ENCODE measurements at places on chromosomes 4 and X.

DNA sequence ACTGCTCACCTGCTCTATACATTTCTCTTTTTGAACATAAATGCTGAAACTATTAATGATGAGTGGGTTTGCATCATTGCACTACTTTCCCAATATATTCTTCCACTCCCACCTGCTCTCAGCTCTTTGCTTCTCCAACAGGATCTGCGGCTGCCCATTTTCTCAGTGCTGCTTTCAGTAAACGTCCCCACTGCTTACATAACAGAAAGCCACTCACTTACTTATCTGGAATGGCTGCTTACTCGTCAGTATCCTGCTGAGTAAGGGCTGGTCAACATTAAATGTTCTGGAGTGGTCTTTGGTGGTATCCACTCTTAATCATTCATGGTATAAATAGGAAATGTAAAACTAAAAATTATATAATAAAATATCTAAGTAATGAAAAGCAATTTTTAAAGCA, 112.8 kb upstream of the HPF1 start:
- DNase-seq: no peak

- DNase-seq: no peak
Measured at GRCh38 chrX:133937022-133937421, 48.4 kb downstream of the GPC3 start.

DNA sequence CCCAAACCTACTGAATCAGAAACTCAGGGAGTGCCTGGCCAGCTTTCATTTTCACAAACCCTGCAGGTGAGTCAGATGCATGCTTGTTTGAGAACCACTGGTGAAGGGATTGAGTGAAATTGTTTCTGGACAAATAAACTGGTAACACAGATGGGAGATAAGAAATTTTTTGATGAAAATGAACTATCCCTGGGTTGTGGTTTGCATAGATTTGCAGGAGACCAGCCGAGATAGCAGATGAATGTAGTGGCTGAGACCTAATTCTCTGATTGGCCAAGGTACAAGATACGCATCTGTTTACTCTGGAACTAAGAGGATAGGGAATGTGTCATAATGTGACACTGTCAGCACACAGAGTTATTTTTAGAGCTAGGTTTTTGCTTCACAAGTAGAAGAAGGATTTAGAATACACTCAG, 117.8 kb upstream of the NOCT start:
- no peak for DNase-seq

DNA sequence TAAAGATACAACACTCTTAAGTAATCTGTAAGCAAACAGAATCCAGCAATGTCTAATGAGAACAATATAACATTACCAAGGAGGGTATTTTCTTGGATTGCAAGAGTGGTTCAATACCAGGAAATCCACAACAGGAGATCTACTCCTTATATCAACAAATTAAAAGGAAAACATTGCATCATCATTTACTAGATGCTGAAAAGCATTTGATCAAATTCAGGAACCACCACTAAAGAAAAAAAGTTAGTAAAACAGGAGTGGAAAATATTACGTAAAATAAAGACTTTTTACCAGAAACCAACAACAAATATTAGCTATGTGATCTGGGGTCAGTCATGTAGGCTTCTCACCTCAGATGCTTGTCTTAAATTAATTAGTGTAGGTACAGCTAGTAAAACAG, 66.8 kb upstream of the MAB21L2 start:
- no peak for DNase-seq

GRCh38 chr4:54318904-54319303, 89.8 kb downstream of the PDGFRA start:
- no peak for DNase-seq

DNA sequence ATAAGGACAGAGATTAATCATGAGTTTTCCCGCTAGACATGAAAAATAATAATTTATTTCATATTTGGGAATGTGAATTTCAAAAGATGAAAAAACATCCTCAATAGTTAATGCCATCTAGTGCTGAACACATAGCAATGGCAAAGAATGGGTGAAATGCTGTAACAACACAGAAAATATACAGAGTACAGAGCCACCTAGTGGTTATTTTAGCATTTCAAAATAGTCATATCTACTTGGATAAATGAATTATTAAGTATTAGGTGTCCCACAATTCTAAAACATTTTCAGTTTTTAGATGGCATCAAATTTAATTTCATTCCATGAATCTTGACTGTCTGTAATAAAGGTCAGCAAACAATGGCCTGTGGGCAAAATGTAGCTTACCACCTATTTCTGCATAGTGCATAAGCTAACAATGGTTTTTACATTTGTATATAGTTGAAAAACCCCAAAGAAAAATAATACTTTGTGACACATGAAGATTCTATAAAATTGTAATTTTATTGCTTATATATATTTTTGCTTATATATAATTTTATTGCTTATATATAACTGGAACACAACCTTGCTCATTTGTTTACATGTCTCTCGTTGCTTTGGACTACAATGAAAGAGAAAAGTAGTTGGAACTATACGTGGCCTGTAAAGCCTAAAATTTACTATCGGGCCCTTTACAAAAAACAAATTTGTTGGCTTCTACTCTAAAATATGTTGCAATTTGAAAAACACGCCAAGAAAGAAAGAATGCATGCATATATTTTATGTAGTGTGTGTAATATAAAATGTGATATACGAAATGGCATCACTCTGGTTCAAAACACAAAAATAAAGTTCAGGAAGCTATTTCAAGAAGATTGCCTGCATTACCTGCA, 99.1 kb upstream of the FAM47C start:
- no peak for DNase-seq

- no peak for DNase-seq
Measured at GRCh38 chr4:140109292-140109691, 44.7 kb downstream of the MAML3 start.

DNA sequence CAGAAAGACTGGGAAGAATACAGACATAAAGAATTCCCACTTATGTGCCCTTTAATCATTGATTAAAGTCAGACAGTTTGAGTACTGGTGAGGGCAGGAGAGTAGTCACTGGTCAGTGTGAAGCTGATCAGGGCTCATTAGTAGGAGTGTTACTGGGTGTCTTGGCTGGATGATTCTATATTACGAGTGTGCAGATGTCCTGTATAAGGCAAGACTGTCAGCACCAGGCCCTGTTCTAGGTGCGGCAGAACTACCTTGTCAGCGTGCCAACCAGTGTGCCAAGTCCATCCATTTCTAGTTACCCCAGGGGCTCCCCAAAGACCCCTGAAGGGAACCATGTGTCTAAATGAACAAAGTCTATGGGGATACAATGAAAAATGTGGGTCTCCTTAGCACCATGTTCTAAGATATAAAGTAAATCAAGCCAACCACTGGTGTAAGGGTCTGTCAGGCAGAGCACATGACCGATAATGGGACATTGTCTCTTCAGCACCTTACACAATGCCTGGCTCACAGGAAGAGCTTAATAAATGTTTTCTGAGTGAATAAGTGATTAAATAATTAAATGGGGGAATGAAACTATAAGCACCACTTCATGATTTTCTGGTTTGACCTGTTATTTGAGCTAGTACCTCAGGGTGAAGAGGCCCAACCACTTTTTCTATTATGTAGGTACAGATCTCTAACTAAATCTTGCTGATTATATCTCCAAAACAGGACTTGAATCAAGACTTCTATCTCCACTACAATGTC, 205.0 kb downstream of the CAMK2D start:
- DNase-seq: no peak

- no peak for DNase-seq
Measured at GRCh38 chr4:180932370-180933001, 1310.7 kb upstream of the TENM3 start.

GRCh38 chr4:21447301-21448054, 501.1 kb downstream of the KCNIP4 start:
- no peak for DNase-seq

- DNase-seq: no peak
Measured at GRCh38 chr4:42617030-42617429, 39.9 kb downstream of the ATP8A1 start.

DNA sequence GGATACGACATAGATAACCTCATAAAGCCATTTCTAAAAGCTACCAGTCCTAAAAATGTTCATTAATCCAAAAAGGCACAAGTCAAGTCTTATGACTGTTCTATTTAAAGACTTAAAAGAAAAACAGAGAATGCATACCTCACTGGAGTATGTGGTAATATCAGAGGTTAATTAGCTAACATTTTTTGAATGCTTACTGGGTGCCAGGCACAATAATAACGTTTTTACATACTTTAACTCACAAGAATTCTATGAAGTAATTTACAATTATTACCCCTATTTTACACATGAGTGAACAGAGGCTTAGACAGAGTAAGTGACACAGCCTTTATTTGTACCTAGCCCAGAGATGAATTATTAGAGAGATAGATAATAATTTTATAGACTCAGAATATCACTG, 207.5 kb downstream of the PDGFC start:
- no peak for DNase-seq

DNA sequence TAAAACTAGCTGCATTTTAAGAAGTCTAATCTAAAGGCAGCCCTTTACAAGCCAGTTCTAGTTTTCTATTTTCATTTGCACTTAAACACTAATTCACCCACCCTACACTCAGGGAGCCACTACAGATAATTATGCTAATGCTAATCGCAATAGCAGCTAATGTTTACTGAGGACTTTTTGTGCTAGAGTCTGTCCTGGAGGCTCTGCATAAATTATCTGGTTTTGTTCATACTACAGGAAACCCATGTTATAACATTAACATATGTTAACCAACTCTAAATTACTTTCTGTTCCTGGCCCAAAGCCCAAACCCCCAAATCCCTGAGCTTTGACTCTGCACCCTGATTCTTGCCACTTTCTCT, 480 bp upstream of the RADX start:
- no peak for DNase-seq

Measured in CD4-positive, alpha-beta T cell treated with Interleukin-6 at 100 ng/mL for 8 hours (primary cell).